ENCODE measurements at places on chromosomes 12 and 14. TPM values are rescaled to one million over a fixed set of nuclear protein-coding genes. Genes with fewer than 3 reads are reported as not detected.

DNA sequence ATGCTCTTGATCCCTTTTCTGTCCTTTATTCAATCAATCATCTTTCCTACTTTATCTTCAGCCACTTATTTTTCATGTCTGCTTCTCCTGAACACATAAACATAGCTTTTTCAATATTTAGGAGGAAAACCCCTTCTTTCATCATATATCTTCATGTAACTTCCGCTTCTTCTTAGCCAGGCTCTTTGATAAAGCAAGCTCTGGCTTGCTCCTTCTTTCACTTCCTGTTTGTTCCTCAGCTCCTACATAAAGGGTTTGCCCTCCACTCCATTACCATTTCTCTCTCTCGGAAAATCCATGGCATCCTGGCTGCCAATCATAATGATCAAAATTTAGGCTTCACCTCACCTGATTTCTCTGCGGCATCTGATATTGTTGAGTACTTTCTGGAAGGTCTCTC lies 33.7 kb upstream of the HELB start:
- no peak overlapping the region for H3K27ac ChIP-seq
- H3K27me3 ChIP-seq: no peaks in the 10 kb centered on the region
- H3K4me3 ChIP-seq: no peak overlapping the region
- no peak for DNase-seq
- H3K4me1 ChIP-seq: peaks cover 1% of the 10 kb centered on the region

DNA sequence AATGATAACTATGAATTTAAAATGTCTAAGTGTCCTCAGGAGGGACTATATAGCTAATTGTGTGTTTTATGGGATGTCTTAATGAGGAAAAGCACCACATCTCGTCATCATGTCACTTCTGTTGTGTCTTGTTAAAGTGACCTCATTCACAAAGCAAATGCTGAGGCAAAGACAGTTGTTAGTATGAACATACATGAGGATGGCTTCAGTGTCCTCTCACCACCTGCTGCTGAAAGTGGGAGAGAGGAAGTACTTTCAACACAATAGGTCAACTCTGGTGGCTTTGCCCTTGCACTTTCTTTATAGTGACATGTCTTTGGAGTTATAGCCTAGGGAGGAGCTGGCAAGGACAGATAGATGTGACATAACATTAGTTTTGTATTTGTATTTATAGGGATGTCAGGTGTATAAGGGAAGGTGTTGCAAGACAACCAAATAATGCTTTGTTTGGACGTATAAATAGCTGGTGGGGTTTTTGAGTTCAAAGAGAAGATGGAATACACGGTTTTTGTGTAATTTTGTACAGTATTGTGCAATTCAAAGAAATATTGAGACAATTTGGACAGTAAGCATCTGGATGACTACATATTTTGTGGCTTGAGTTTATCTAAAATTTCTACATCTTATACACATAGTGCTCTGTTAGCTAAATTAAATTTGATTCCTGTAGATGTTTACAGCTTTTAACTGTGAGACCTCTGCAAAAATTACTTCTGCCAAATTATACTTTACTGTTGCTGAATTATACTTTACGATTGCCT lies 131.7 kb upstream of the ATP2B1 start:
- no peak overlapping the region for H3K27ac ChIP-seq
- no peak overlapping the region for H3K4me3 ChIP-seq
- no peak for DNase-seq
- no peaks in the 10 kb centered on the region for H3K4me1 ChIP-seq

GRCh38 chr12:28108599-28108998 lies 81.7 kb upstream of the CCDC91 start:
- no peaks in the 10 kb centered on the region for H3K27me3 ChIP-seq
- no peak overlapping the region for H3K27ac ChIP-seq
- no peaks in the 10 kb centered on the region for H3K36me3 ChIP-seq
- no peak for DNase-seq
- H3K4me3 ChIP-seq: no peak overlapping the region

DNA sequence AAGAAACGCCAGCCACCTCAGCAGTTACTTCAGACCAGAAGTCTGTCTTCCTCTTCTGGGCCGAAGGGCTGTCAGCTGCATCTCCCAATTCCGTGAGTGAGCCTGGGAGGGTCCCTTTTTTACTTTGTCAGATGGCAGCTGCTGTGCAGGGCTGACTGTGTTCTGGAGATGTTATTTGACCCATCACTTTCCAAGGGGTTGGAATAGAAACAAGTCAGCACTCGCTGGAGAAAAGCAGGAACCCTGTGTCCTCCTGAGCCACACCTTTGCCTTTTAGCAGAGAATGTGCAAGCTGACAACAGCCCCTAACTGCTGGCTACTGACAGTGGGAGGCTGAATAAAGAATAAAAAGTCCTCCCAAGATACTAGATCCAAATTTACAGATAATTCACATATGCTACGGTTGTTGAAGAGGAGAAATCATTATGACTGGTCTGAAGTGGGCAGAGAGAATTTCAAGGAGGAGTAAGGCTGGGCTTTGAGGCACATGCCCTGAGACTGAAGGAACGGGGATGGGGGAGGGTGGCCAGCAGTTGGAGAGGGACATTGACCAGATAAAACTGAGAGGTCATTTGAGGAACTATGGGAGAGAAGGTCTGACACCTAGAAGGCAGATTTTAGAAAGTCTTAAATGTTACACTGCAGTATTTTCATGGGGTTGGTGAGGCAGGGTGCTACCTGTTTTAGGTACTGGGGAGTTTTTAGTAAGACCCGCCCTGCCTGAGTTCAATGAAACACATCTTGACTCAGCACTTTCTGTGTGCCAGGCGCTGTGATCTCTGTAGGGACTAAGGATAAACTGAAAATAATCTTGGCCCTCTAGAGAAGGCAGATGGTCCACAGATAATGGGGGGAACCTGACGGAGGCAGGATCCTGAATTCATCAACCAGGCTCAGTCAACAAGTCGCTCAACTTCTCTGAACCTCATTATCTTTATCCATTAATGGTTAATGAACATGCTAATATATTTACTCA lies 27.4 kb downstream of the FAM234B start:
- no peaks in the 10 kb centered on the region for H3K27me3 ChIP-seq
- H3K4me3 ChIP-seq: no peak overlapping the region
- no peak overlapping the region for H3K27ac ChIP-seq
- no peak for DNase-seq
- peaks cover 62% of the 10 kb centered on the region for H3K36me3 ChIP-seq

DNA sequence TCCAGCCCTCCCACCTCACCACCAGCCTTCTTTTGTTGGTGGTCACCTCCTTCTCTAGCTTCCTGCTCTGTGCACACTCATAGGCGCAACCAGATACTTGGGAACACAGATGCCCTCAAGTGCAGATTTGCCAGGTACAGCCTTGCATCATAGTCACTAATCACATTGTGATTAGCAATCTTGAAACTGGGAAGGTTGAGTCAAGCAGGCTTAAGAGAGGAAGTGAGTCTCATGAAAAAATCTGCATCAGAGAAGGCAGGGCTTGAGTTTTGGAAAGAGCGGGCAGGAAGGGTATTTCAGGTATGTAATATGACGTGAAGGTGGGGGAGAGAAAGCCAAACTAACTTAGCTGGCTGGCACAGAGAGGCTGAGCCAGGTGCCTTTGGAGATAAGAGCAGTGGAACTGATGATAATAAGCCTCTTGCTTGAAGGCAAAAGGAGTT lies 2.7 kb upstream of the RABGGTA start:
- no peak overlapping the region for H3K4me3 ChIP-seq
- H3K4me1 ChIP-seq: no peaks in the 10 kb centered on the region
- no peak overlapping the region for H3K27ac ChIP-seq

DNA sequence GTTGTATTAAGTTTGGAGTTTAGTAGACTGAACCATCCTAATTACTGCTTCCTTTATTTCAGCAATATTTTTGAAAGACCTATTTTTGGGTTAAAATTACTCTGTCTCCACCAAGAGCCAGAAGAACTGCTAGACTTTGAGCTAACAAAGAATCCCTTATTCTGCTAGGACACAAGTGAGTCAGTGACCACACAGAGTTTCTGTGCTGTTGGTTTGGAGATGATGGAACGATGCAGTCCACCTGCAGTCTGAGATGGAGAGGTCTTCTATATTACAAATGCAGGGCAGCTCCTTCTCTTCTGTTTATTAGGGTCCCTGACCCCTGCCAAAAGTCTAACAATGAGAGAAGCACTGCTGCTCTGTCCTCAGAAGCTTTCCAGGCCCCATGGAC lies 6.7 kb upstream of the STXBP6 start:
- no peak overlapping the region for H3K4me3 ChIP-seq
- peaks cover 5% of the 10 kb centered on the region for H3K4me1 ChIP-seq
- H3K27ac ChIP-seq: no peak overlapping the region
- H3K36me3 ChIP-seq: peaks cover 2% of the 10 kb centered on the region

DNA sequence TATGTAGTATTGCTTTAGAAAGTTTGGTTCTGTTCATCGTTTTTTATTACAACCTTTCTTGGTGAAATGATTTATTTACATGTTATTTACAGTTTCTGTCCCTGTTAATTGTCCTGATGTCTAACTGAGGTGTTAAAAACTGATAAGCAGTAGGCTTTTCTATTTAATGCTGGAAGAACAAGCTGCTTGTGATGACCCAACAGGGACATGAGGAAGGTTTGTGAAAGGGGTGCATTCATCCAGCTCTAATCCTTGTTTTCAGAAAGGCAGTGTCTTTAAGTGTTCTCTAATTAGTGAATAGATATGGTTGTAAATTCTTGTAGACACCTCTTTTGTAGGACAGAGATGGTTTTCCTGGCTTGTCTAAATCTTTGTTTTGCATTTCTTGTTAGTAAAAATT lies 191.4 kb downstream of the FOXA1 start:
- no peak overlapping the region for H3K27ac ChIP-seq
- H3K4me1 ChIP-seq: no peaks in the 10 kb centered on the region
- H3K36me3 ChIP-seq: peaks cover 2% of the 10 kb centered on the region
- DNase-seq: no peak
- H3K4me3 ChIP-seq: no peak overlapping the region

DNA sequence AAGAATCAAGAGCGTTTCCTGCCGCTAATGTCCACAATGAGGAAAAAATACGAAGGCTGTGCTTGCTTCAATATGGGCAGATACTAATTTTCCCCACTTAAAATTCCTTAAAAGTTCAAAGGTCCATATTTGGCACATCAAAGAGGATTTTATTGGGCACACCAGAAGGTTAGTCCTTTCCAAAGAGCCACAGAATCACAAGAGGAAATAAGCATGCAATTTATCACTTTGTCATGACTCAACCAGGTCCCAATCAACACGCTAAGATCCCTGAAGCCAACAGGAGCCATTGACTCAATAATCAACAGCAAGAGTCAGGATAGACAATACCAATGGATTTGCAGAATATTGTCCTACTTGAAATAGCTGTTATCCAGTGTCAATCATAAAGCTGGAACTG lies 80.6 kb downstream of the MAP1LC3B2 start:
- peaks cover 2% of the 10 kb centered on the region for H3K36me3 ChIP-seq
- H3K27ac ChIP-seq: no peak overlapping the region
- no peaks in the 10 kb centered on the region for H3K27me3 ChIP-seq
- H3K4me3 ChIP-seq: no peak overlapping the region
- DNase-seq: no peak
- H3K4me1 ChIP-seq: no peaks in the 10 kb centered on the region

DNA sequence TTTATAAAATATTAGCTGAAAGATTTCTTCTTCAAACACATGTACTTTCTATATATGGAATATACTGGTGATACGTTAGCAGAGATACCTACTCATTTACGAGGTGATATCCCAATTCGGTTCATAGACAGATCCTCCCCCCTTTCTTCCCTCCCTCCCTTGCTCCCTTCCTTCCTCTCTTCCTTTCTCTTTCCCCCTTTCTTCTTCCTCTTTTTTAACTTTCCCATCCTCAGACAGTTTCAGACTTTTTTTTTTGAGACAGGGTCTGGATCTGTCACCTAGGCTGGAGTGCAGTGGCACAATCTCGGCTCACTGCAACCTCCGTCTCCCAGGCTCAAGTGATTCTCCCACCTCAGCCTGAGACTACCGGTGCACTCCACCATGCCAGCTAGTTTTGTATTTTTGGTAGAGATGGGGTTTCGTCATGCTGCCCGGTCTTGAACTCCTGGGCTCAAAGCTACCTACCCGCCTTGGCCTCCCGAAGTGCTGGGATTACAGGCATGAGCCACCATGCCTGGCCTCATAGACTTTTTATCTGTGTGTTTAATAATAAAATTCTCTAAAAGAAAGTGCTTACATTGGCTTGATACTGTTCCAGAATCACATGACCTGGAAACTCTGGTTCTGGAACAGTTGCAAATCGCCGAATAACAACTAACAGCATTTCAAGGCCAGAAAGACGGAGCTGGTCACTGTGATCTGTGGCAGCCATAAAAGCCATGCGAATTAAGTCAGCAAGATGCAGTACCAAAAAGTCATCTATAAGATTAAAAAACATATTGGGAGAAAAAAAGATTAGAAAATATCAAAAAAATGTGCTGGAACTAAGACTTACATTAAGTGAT lies 99.2 kb downstream of the HEATR5A start:
- no peaks in the 10 kb centered on the region for H3K27me3 ChIP-seq
- H3K4me3 ChIP-seq: no peak overlapping the region
- H3K4me1 ChIP-seq: no peaks in the 10 kb centered on the region
- no peak for DNase-seq
- H3K36me3 ChIP-seq: no peaks in the 10 kb centered on the region

- no peaks in the 10 kb centered on the region for H3K27me3 ChIP-seq
- DNase-seq: no peak
These were observed 304.7 kb upstream of the SYT1 start for GRCh38 chr12:78559886-78560285.

DNA sequence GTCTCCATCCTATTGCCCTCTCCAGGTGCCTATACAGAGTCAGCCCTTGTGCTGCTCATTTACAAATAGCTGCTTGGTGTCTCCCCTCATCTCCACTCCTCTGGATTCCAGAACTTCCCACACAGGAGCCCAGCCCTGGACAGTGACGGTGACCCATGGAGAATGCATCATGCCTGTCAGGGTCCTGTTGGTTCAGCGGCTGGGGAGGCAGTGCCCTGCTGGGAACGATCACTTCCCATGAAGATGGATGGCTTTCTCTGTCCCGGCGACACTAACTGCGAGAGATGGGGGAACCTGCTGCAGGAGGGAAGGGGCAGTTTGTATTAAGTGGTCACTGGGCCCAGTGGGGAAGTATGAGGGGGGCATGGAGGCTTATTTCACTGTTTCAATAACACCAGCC lies 395.0 kb upstream of the TBX3 start:
- no peak overlapping the region for H3K27ac ChIP-seq
- no peaks in the 10 kb centered on the region for H3K36me3 ChIP-seq
- no peaks in the 10 kb centered on the region for H3K27me3 ChIP-seq
- no peaks in the 10 kb centered on the region for H3K4me1 ChIP-seq
- H3K4me3 ChIP-seq: no peak overlapping the region

GRCh38 chr12:42450248-42450647 lies 124.3 kb downstream of the PPHLN1 start:
- H3K4me3 ChIP-seq: no peak overlapping the region
- no peak for DNase-seq
- peaks cover 18% of the 10 kb centered on the region for H3K36me3 ChIP-seq
- no peak overlapping the region for H3K27ac ChIP-seq
- H3K4me1 ChIP-seq: peaks cover 5% of the 10 kb centered on the region

- no peaks in the 10 kb centered on the region for H3K36me3 ChIP-seq
- no peak for DNase-seq
- no peak overlapping the region for H3K27ac ChIP-seq
- H3K4me3 ChIP-seq: no peak overlapping the region
These were observed 115.0 kb downstream of the TPH2 start for GRCh38 chr12:72053604-72054003.

Gene CCDC60
- total RNA-seq: not detected

Gene IL26
- total RNA-seq: not detected

Gene YY1
- total RNA-seq: 106 TPM

Gene CCDC197
- not detected for total RNA-seq

Gene EIF2B1
- 59.8 TPM for total RNA-seq

Gene SLC6A15
- 12.9 TPM for total RNA-seq

Gene IPO4
- total RNA-seq: 114 TPM

Gene PLCZ1
- total RNA-seq: not detected

Gene MMP14
- 56.5 TPM for total RNA-seq

Gene MYRFL
- total RNA-seq: 0.64 TPM

Gene PPM1H
- 22.1 TPM for total RNA-seq

Gene ADAM20
- 0.28 TPM for total RNA-seq

Gene KCNJ8
- total RNA-seq: 0.15 TPM
